ENCODE measurements at places on chromosomes 3 and 15.
A peak's percentile ranks its signal among the peaks of the same experiment; 100 is the strongest.

DNA sequence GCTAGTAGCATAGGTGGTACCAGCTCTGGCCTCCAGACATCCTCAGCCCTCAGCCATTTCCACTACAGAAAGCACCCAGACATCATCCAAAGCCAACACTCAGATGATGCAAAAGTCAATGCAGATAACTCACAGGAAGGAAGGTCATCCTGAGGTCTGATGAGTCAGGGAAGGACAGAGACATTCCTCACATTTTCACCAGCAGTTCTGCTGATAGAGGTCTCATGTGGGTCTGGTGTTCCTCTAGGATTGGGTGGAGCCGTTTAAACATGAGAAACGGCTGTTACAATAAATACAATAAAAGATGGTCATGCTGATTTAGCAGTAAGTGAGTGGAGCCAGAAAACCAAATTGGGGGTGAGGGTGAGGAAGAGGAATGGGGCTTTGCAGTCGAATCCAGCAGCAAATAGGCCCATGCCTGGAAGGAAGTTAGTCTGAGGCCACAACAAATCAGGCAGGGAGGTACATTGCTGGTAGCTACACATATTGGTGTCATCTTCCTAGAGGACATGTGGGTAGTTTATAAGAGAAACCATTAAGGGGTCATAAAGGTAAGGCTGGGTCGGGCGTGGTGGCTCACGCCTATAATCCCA lies 33.3 kb upstream of the FLNB start:
- no peak overlapping the region for H3K4me3 ChIP-seq
- H3K27ac ChIP-seq, result no peak overlapping the region
- no peak for DNase-seq
- peaks cover 8% of the 10 kb centered on the region for H3K4me1 ChIP-seq

DNA sequence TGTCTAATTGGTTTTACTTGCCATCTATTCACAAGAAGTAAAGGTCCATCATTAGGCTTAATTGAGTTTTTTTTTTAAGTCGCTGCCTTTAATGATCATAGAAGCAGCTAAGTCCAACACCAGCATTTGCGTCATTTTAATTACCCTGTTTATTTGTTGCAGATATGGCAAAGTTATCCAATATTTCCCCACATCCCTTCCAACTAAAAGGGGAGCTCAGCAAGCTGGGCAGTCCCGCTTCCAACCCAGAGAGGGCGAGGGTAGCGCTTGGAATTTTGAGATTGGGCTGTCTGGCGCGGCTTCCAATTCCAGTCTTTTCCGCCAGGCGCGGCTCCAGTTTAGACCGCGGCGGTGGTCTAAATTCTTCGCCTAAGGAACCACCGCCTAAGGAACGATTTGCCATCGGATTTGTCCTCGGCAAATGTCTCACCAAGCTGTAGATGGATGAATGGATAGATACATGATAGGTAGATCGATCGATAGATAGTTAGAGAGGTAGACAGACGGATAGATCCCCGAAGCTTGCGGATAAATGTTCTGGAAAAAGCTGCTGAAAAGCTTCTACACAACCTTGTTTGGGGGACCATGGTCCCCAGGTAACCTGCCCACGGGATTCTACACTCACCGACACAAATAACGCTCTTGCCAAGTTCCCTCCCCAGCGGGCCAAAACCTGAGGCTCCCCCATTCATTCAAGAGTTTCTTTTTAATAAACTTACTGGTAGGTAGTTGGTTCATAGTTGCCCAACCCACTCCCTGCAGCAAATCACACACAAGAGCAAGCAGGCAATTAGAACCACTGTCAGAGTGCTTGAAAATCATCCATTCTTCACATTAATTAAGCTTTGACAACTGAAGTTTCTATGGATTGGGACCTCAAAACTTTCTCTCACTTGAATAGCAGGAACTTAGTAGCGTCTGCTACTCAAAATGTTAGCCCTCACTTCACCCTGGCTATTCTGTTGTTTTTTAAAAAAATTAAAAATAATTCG lies 49.1 kb downstream of the ZIC4 start:
- H3K36me3 ChIP-seq, result no peaks in the 10 kb centered on the region
- H3K4me3 ChIP-seq, result no peak overlapping the region
- H3K27ac ChIP-seq, result no peak overlapping the region
- peaks cover 99% of the 10 kb centered on the region for H3K27me3 ChIP-seq
- DNase-seq, result no peak
- no peaks in the 10 kb centered on the region for H3K4me1 ChIP-seq

- H3K27ac ChIP-seq, result no peak overlapping the region
- H3K36me3 ChIP-seq, result no peaks in the 10 kb centered on the region
- peaks cover 24% of the 10 kb centered on the region for H3K4me1 ChIP-seq
Measured at GRCh38 chr3:195114786-195115599, 156.0 kb downstream of the XXYLT1 start.

GRCh38 chr3:100048248-100048647 lies 66.1 kb downstream of the FILIP1L start:
- H3K4me1 ChIP-seq, result peaks cover 20% of the 10 kb centered on the region
- H3K27me3 ChIP-seq, result no peaks in the 10 kb centered on the region
- H3K4me3 ChIP-seq, result no peak overlapping the region
- no peak for DNase-seq
- no peaks in the 10 kb centered on the region for H3K36me3 ChIP-seq

GRCh38 chr3:139227827-139228226 lies 116.0 kb upstream of the MRPS22 start:
- H3K27me3 ChIP-seq, result peaks cover 2% of the 10 kb centered on the region
- no peaks in the 10 kb centered on the region for H3K36me3 ChIP-seq
- peaks cover 4% of the 10 kb centered on the region for H3K4me1 ChIP-seq
- no peak overlapping the region for H3K4me3 ChIP-seq
- no peak overlapping the region for H3K27ac ChIP-seq

DNA sequence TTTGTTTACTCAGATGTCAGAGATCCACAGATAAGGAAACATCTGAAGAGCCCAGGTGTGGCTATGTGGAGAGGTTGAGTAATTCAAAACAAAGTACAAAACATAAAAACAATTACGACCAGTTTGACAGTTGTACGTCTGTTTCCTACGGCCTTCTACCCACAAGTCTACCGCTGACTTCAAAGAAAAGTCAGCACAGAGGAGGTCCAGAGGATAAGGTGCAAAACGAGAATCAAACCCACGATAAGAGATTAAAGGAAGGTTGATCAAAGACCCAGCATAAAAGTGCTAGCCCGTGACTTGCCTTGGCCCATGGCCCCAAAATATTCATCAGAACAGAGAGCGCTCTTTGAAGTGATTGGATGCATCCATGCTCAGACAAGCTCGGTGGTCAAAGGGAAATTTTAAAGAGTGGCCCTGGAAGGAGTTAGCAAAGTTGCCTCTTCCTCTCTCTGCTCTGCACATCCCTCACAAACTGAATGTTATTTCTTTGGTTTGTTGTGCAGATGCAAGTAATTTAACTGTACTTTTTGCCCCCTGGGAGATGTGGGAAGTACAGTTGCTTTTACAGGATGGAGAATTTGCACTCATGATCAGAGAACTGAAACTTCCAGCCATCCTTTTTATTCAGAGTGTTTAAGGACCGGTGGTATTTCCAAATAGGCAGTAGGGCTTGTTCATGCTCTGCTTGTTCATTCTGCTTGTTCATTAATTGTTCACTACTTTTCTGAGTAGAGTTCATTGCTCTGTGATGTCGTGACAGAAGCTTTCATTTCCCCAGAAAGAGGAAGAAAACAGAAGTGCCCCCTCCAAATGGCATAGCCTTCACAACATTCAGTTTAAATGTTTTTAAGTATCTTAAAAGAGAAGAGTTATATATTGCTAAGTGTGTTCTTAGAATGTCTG lies 31.1 kb downstream of the MME start:
- no peaks in the 10 kb centered on the region for H3K4me1 ChIP-seq
- H3K27ac ChIP-seq, result no peak overlapping the region
- no peak for DNase-seq

- H3K27me3 ChIP-seq, result no peaks in the 10 kb centered on the region
- H3K4me3 ChIP-seq, result no peak overlapping the region
- no peaks in the 10 kb centered on the region for H3K4me1 ChIP-seq
- no peaks in the 10 kb centered on the region for H3K36me3 ChIP-seq
- DNase-seq, result no peak
- no peak overlapping the region for H3K27ac ChIP-seq
Measured at GRCh38 chr3:102532901-102533300, 98.1 kb downstream of the ZPLD1 start.

- H3K27ac ChIP-seq, result peak overlapping the region; percentile 85
- no peak for DNase-seq
- H3K36me3 ChIP-seq, result peaks cover 9% of the 10 kb centered on the region
Measured at GRCh38 chr3:52554026-52554755, 17.8 kb downstream of the UQCC5 start.

- H3K36me3 ChIP-seq, result peaks cover 5% of the 10 kb centered on the region
- H3K4me1 ChIP-seq, result peaks cover 10% of the 10 kb centered on the region
- H3K4me3 ChIP-seq, result no peak overlapping the region
- peaks cover 20% of the 10 kb centered on the region for H3K27me3 ChIP-seq
Measured at GRCh38 chr15:71666763-71667620, 143.4 kb upstream of the NR2E3 start.

- H3K4me1 ChIP-seq, result no peaks in the 10 kb centered on the region
- DNase-seq, result no peak
- no peak overlapping the region for H3K27ac ChIP-seq
- no peaks in the 10 kb centered on the region for H3K36me3 ChIP-seq
- H3K27me3 ChIP-seq, result no peaks in the 10 kb centered on the region
Measured at GRCh38 chr3:99236576-99236975, 335.1 kb upstream of the DCBLD2 start.

GRCh38 chr3:177150970-177151627 lies 46.2 kb downstream of the TBL1XR1 start:
- no peaks in the 10 kb centered on the region for H3K27me3 ChIP-seq
- H3K4me3 ChIP-seq, result no peak overlapping the region
- peaks cover 36% of the 10 kb centered on the region for H3K4me1 ChIP-seq

GRCh38 chr3:6491768-6492167 lies 369.1 kb upstream of the GRM7 start:
- DNase-seq, result no peak
- H3K27me3 ChIP-seq, result no peaks in the 10 kb centered on the region

GRCh38 chr3:112074006-112074405 lies 12.2 kb upstream of the C3orf52 start:
- no peak overlapping the region for H3K27ac ChIP-seq
- H3K27me3 ChIP-seq, result no peaks in the 10 kb centered on the region
- H3K4me3 ChIP-seq, result no peak overlapping the region
- peaks cover 26% of the 10 kb centered on the region for H3K4me1 ChIP-seq
- H3K36me3 ChIP-seq, result no peaks in the 10 kb centered on the region

GRCh38 chr3:190092250-190092649 lies 28.4 kb downstream of the P3H2 start:
- no peak for DNase-seq
- peaks cover 5% of the 10 kb centered on the region for H3K4me1 ChIP-seq
- H3K4me3 ChIP-seq, result no peak overlapping the region
- peaks cover 1% of the 10 kb centered on the region for H3K36me3 ChIP-seq
- no peaks in the 10 kb centered on the region for H3K27me3 ChIP-seq
- no peak overlapping the region for H3K27ac ChIP-seq

DNA sequence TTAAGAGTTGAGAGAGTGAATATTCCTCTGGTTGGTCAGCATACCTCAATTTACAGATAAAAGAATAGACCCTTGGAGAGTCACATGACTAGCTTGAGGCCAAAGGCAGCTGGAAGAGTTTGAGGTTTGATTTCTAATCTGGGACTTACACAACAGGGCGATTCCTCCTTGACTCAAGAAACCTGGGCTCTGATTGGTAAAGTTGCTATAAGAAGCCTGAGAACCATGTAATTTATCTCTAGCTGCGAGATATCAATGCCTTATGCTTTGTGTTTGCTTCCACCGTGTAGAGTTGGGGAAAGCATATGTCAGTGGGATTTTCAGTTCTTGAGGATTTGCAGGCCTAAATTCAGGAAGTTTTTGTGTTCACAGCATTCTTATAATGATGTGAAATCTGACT lies 206.0 kb downstream of the KLHL25 start:
- H3K4me3 ChIP-seq, result no peak overlapping the region
- H3K36me3 ChIP-seq, result peaks cover 7% of the 10 kb centered on the region
- peak overlapping the region; percentile 45 for H3K27ac ChIP-seq
- no peaks in the 10 kb centered on the region for H3K27me3 ChIP-seq

- H3K4me3 ChIP-seq, result no peak overlapping the region
- no peaks in the 10 kb centered on the region for H3K4me1 ChIP-seq
- H3K36me3 ChIP-seq, result no peaks in the 10 kb centered on the region
- H3K27ac ChIP-seq, result no peak overlapping the region
Measured at GRCh38 chr3:178003756-178004155, 532.5 kb upstream of the KCNMB2 start.

- no peaks in the 10 kb centered on the region for H3K36me3 ChIP-seq
- no peak for DNase-seq
- H3K27ac ChIP-seq, result no peak overlapping the region
- no peak overlapping the region for H3K4me3 ChIP-seq
Measured at GRCh38 chr3:195769551-195769950, 42.2 kb downstream of the MUC4 start.

DNA sequence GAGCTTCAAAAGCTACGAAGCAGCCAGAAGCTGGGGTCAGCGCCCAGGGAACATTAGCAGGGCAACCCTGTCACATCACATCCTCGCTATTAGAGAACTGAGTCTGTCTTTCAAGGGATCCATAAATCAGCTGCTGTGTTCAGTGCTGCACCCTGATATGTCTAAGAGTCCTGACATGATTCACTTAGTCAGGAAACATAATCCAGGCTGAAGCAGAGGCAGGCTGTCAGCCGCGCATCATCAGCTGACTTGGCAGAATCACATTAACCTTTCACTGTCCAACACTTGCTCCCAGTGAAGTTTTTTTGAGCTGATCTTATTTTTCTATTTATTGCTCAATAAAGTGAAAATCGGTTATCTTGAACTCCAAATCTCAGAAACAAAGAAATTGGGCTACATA lies 23.5 kb downstream of the MYH15 start:
- H3K4me1 ChIP-seq, result peaks cover 13% of the 10 kb centered on the region
- no peak overlapping the region for H3K4me3 ChIP-seq
- DNase-seq, result no peak

DNA sequence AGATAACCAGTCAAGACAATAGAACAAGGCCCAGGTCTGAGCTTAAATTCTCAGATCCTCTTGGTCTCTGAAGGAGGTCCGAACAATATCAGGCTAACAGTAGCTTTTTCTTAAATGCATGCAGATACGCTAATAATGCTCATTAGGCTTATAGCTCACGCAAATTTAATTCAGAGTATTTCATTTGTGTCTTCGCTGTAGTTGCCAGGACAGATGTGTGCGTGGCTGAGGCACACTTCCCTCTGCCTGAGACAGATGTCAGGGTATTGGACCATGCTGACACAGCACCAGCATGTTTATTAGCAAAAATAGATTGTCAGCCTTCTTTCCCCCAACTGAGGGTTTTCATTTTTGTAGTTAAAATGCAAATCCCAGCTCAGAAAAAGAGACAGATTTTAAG lies 102.9 kb upstream of the BFSP2 start:
- H3K4me3 ChIP-seq, result no peak overlapping the region
- no peaks in the 10 kb centered on the region for H3K27me3 ChIP-seq
- H3K27ac ChIP-seq, result no peak overlapping the region
- H3K36me3 ChIP-seq, result no peaks in the 10 kb centered on the region

GRCh38 chr3:195568630-195569029 lies 15.1 kb downstream of the APOD start:
- no peak overlapping the region for H3K4me3 ChIP-seq
- peaks cover 7% of the 10 kb centered on the region for H3K27me3 ChIP-seq
- no peaks in the 10 kb centered on the region for H3K36me3 ChIP-seq
- DNase-seq, result no peak
- H3K27ac ChIP-seq, result peak overlapping the region; percentile 48

GRCh38 chr15:63048776-63049665 lies 6.5 kb downstream of the TPM1 start:
- peak overlapping the region; percentile 97 for H3K27ac ChIP-seq
- no peak for DNase-seq
- peaks cover 75% of the 10 kb centered on the region for H3K4me1 ChIP-seq
- no peaks in the 10 kb centered on the region for H3K27me3 ChIP-seq
- peak overlapping the region; percentile 97 for H3K4me3 ChIP-seq
- peaks cover 2% of the 10 kb centered on the region for H3K36me3 ChIP-seq

GRCh38 chr3:164306042-164306441 lies 772.3 kb downstream of the SI start:
- no peak for DNase-seq
- no peaks in the 10 kb centered on the region for H3K36me3 ChIP-seq
- H3K27me3 ChIP-seq, result no peaks in the 10 kb centered on the region
- no peak overlapping the region for H3K4me3 ChIP-seq
- H3K4me1 ChIP-seq, result no peaks in the 10 kb centered on the region
- no peak overlapping the region for H3K27ac ChIP-seq

All from progenitor cell of endocrine pancreas (in vitro differentiated cells).